ENCODE measurements at places on chromosomes 2 and 18.

- no peak for DNase-seq
Measured at GRCh38 chr18:21450913-21451312, 149.6 kb downstream of the ESCO1 start.

DNA sequence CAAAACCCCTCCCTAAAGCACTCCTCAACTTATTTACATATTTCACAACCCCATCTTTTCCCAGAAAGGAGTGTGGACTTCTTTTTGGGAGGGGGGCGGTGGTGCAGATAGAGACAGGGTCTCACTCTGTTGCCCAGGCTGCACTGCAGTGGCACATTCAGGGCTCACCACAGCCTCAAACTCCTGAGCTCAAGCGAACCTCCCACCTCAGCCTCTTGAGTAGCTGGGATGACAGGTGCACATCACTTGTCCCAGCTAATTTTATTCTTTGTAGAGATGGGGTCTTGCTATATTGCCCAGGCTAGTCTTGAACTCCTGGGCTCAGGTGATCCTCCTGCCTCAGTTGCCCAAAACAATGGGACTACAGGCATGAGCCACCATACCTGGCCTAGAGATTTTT is 44.1 kb downstream of the ADCY3 start:
- no peak for DNase-seq

DNA sequence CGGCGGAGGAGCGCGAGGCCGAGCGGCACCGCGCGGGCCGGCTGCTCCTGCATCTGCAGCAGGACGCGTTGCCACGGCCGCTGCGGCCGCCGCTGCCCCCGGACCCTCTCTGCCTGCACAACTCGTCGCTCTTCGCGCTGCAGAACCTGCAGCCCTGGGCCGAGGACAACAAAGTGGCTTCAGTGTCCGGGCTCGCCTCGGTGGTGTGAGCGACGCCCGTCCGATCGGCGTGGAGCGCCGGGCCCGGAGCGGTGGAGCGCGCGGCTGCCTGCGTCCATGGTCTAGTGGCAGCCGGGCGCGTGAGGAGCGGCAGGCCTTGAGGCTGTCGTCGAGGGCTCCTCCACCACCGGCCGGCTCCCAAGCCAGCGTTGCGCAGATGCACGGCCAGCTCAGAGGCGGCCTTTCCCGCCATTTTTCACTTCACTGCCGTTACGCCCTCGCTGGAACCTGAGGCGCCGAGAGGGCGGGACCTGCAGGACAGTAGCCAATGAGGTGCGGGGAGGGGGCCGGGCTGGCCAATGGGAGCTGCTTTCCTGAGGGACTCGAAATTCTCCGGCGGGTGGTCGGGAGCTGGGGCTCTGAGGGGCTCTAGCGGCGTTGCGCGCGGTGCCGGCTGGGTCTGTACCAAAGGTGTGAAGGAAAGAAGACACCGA is 1.9 kb downstream of the TLX2 start:
- DNase-seq: peak; percentile 93

GRCh38 chr2:239905884-239906654 is 119.1 kb downstream of the NDUFA10 start:
- no peak for DNase-seq

GRCh38 chr2:105977212-105977611 is 216.9 kb downstream of the UXS1 start:
- no peak for DNase-seq

GRCh38 chr2:240418311-240418710 is 17.2 kb upstream of the GPC1 start:
- no peak for DNase-seq

GRCh38 chr2:137261881-137262585 is 496.7 kb downstream of the THSD7B start:
- DNase-seq: no peak

GRCh38 chr2:61357681-61358080 is 113.2 kb downstream of the USP34 start:
- no peak for DNase-seq

- no peak for DNase-seq
Measured at GRCh38 chr2:118731413-118731812, 116.0 kb downstream of the EN1 start.

GRCh38 chr2:51782921-51783765 is 751.2 kb upstream of the NRXN1 start:
- no peak for DNase-seq

GRCh38 chr2:187509667-187510417 is 44.4 kb downstream of the TFPI start:
- no peak for DNase-seq

DNA sequence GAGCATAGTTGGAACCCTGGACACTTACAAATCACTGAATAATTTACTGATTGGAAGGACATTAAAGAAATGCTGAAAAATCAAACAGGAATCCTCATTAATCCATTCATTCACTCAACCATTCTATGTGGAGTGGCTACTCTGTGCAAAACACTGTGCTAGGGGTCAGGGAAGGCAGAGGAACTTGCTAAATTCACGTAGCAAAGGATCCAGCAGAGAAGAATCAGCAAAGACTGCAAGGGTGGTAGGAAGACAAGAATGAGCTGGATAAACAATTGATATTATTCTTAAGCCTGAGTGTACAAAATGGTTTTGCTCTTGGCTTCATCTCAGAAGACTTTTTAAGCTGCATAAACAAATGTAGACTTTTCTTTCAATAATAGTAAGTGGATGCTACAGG is 164.3 kb upstream of the CAVIN2 start:
- no peak for DNase-seq

- no peak for DNase-seq
Measured at GRCh38 chr2:100786297-100786658, 33.7 kb upstream of the NPAS2 start.

GRCh38 chr2:233164128-233164635 is 87.3 kb upstream of the ATG16L1 start:
- DNase-seq: no peak

DNA sequence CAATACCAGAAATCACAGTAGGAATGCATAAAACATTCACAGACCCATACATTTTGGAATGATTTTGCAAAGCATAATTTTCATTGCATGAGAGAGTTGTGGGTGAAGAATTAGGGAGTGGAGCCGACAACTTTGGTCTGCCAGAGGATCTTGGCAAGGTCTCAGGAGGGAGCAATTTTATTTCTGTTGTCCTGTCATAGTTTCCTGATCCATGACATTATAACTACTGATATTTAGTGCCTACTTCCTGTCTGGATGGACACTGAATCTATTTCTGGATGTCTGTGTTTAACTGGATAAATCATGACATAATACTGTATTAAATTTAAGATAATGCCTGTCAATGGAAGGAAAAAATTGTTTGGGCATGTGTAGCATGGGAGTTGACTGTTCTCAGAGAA is 2.4 kb downstream of the ITGA4 start:
- DNase-seq: no peak

- DNase-seq: no peak
Measured at GRCh38 chr2:237782181-237782580, 16.4 kb upstream of the RBM44 start.

DNA sequence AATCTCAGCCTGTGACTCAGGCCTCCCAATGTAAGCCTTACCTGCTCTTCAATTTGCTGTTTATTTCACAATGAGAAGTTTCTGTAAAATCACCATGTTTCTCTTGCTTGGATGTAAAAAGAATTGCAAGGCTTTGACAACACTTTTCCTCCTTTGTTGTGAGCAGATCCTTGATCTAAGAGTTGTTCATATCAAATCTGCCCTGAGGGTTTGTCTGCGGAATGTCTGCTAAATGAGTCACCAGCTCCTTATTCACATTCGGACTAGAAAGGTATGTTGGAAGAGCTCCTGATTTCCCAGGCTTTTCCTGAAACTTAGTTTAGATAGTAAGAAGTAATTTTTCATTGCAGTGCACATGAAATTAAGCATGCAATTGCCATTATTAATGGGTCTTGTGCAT is 268.2 kb upstream of the TCF4 start:
- DNase-seq: no peak

- no peak for DNase-seq
Measured at GRCh38 chr18:55465313-55465712, 122.7 kb downstream of the TCF4 start.

- DNase-seq: no peak
Measured at GRCh38 chr2:234929002-234929401, 22.8 kb upstream of the SH3BP4 start.

DNA sequence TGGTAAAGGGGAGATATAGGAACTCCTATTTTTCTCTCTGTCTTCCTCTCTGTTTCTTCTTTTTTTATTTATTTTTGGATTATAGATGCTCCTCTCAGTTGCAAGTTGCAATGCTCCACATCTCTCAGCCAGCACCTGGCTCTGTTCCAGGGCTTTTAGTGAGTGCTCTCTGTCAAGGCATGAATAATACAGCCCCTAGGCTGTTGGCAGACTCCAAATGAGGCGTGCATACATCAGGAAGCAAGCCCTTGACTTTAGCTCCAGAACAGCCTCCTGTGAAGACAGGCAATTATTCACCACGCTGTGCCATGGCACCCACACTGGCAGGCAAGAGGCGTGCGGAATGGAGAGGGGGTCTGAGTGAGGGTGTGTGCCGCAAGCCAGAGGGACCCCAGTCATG is 228.1 kb upstream of the PXDN start:
- DNase-seq: no peak

- no peak for DNase-seq
Measured at GRCh38 chr18:45962866-45963265, 4.3 kb downstream of the EPG5 start.

GRCh38 chr2:218448934-218449333 is 30.0 kb downstream of the VIL1 start:
- DNase-seq: no peak

GRCh38 chr2:10141736-10142639 is 19.4 kb downstream of the RRM2 start:
- DNase-seq: no peak

GRCh38 chr2:145407-145806 is 99.1 kb upstream of the FAM110C start:
- DNase-seq: no peak

DNA sequence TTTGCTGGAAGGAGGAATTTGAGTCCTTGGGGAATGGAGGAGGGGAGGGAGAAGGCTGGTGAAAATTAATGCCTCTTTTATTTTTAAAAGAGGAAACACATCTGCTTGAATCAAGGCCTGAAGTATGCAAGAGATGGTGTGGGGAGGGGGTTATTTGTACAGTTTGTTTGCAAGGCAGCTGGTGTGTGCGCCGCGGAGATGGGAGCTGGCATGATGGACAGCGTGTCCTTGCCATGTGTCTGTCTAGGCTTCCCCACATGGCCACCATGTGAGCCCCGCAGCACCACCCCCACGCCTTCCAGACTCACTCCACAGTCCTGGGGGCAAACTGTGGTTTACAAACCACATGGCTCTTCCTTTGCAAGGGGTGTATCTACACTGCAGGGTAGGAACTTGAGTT is 154.8 kb upstream of the APCDD1 start:
- DNase-seq: no peak

DNA sequence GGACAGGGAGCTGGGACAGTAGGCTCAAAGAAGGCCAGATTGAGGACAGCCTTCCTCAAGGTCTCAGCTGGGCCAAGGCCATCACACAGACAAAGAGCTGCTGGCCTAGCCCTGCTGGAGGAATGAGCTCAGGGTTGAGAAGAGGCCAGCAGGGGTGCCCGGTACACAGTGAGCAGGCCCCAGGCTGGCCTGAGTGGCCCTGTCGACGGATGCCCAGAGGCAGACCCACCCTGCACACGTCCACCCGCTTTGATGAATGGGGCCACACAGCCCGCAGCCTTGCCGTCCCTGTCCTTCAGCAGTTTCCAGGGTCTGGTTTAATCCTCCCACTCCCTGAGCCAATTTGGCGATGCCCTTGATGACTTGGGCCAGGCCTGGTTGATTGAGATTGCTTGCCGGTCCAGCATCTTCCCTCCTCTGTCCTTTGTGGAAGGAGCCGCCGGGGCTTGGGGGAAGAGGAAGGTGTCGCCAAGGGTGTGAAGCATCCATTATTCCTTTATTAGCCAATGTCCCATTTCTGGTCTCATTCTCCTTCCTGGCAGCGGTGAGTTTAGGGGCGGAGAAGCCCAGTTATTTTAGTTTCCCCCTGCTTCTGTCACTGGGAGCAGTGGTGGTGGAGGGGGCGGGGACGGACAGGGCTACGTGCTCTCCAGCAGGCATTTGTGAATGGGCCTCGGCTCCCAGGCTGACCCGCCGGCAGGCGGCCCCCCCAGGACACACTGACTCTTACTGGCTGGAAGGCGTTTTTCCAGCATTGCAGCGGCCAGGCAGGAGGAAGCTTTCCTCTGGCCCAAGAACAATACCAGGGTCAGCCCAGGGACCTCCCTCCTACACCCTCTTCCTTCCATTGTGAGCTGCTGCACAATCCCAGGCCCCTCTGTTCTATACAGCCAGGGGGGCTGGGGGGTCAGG is 141.8 kb downstream of the CTIF start:
- DNase-seq: no peak

DNA sequence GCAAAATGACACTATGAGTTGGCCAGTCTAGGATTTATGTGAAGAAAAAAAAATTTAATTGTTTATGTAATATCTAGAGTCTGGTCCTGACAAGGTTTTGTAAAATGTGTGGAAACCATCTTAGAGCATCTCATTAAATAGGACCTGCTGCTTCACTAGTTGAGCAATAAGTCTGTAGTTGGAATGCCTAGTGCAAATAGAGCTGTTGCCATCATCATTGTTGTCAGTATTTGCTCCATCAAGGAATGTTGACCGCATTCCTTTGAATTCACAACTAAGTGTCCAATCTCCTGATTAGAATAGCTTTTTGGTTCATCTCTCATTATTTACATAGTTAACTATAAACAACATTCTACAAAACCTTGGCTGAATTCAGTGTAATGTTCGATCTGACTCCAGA is 32.2 kb upstream of the RPE start:
- DNase-seq: no peak

- DNase-seq: peak; percentile 9
Measured at GRCh38 chr2:182784777-182785176, 68.7 kb downstream of the DNAJC10 start.

DNA sequence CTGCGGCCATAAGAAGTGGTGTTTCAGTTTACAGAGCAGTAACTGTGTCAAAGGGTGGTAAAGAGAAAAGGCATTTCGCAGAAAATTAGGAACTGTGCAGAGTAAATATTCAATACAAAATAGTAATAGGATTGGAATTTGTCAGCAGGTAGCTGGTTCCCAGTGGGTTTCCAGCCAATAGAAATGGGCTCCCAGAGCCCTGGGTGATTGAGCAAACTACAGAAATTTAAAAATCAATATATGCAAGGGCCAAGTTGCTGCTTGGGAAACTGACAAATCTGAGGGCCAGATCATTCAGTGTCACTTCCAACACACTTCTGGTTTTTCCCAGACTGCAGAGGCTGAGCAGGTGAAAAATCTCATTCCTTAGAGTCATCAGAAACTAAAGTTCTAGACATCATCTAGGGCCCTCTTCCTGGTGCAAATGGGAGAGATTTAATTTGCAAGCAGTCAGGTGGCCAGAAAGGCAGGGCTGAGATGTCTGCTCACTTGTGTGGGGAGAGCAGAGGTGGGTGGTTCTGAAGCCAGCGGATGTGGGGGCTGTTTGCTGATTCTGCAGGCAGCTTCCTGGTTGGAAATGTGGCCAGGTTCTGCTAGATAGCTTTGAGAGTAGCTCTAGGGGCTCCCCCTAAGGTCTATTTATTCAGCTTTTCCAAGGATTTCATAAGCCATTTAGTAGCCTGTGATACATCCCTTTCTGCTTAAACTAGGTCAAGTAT is 182.4 kb downstream of the NCK2 start:
- DNase-seq: no peak

- no peak for DNase-seq
Measured at GRCh38 chr2:174635015-174635593, 37.5 kb upstream of the WIPF1 start.

Measured in GM10248 (cell line).